Activated T-helper 1 cell treated with anti-CD3 and anti-CD28 coated beads, Interleukin-12 subunit alpha, Interleukin-12 subunit beta, Interleukin-2, Interleukin-4 antibody, amounts not matched to agents 30 ng/mL and 10 ng/mL and 1 ng/mL, durations not matched to agents 14 hours and 24 hours and 36 hours (primary cell): ENCODE measurements at places on chromosomes 4 and X.

- no peak overlapping the region for H3K27ac ChIP-seq
- H3K4me3 ChIP-seq = no peak overlapping the region
- no peaks in the 10 kb centered on the region for H3K4me1 ChIP-seq
- H3K36me3 ChIP-seq = no peaks in the 10 kb centered on the region
- no peak for DNase-seq
These were observed 663.6 kb downstream of the STIM2 start for GRCh38 chr4:27524224-27524623.

DNA sequence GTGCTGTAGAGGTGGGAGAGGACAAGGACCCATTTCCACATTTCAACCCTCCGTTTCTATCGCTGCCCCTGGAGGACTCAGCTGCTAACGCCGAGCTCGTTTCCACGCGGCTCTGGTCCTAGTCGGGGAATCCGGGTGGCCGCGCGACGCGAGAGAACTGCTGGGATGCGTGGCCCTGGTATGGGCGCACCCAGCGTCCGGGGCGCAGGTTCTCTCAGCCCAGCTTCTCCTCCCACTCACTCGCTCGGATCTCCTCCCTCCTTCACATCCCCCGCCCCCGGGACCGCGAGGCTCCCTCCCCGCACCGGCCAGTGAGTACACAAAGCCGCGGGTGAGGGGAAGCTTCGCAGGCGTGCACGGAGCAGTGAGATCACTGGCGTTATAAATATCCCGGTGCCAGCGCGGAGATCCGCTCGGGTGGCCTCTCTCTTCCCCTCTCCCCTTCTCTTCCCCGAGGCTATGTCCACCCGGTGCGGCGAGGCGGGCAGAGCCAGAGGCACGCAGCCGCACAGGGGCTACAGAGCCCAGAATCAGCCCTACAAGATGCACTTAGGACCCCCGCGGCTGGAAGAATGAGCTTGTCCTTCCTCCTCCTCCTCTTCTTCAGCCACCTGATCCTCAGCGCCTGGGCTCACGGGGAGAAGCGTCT is at the start of gene FGF5:
TSS of gene FGF5 (plus strand) at position 412 of the 649 bp plus-strand sequence. CDS start at position 573, 161 bp downstream.
- H3K27ac ChIP-seq = peak within 1 kb of the TSS; percentile 50
- no peak for DNase-seq
- peaks cover 85% of the 10 kb centered on the region for H3K27me3 ChIP-seq
- H3K36me3 ChIP-seq = no peaks in the 10 kb centered on the region
- peaks cover 13% of the 10 kb centered on the region for H3K4me1 ChIP-seq

GRCh38 chr4:149141391-149141790 is 674.3 kb downstream of the IQCM start:
- DNase-seq = no peak
- H3K4me3 ChIP-seq = no peak overlapping the region
- no peaks in the 10 kb centered on the region for H3K27me3 ChIP-seq
- H3K4me1 ChIP-seq = no peaks in the 10 kb centered on the region

DNA sequence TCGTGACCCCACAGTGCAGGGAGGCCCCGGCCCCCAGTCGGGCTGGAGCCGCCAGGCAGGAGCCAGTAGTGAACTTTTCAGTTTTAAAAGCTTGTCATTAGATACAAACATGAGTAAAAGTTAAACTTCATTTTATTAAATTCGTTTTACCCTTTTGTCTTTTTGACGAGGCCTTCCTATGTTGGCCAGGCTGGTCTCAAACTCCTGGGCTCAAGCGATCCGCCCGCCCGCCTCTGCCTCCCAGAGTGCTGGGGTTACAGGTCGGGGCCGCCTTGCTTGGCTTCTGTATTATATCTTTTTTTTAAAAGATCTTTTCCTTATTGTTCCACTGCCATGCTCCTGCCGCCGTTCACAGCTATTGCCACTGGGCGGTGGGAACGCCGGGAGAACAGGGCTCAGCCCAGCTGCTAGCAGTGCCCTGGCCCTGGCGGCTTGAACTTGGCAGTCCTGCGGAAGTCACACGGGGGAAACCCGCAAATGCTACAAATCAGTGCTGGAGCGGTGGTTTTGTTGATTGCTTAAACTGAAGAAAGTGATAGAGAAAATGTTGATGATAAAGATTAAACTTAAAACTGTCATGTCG is 968 bp upstream of the NELFA start:
- H3K4me1 ChIP-seq = peaks cover 31% of the 10 kb centered on the region
- H3K27ac ChIP-seq = peak overlapping the region; percentile 81
- DNase-seq = peak; percentile 45
- peaks cover 21% of the 10 kb centered on the region for H3K27me3 ChIP-seq
- peak overlapping the region; percentile 79 for H3K4me3 ChIP-seq

DNA sequence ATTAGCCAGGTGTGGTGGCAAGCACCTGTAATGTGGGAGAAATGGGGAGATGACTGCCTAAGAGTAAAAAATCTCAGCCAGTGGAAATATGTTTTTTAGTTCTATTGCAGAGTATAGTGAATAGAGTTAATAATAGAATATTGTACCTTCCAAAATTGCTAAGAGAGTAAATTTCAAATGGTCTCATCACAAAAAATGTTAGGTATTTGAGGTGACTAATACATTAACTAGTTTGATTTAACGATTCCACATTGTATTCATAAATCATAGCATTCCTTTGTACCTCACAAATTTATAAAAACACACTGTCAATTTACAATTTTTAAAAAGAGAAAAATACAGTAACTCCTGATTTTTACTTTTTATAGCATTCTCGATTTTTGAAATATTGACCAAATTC is 681.5 kb upstream of the EPHA5 start:
- no peak overlapping the region for H3K4me3 ChIP-seq
- H3K36me3 ChIP-seq = no peaks in the 10 kb centered on the region
- H3K4me1 ChIP-seq = no peaks in the 10 kb centered on the region

- H3K27me3 ChIP-seq = peaks cover 26% of the 10 kb centered on the region
- no peaks in the 10 kb centered on the region for H3K4me1 ChIP-seq
- H3K27ac ChIP-seq = no peak overlapping the region
- H3K4me3 ChIP-seq = no peak overlapping the region
- DNase-seq = no peak
These were observed 2.6 kb downstream of the NLGN4X start for GRCh38 chrX:6225911-6226595.

DNA sequence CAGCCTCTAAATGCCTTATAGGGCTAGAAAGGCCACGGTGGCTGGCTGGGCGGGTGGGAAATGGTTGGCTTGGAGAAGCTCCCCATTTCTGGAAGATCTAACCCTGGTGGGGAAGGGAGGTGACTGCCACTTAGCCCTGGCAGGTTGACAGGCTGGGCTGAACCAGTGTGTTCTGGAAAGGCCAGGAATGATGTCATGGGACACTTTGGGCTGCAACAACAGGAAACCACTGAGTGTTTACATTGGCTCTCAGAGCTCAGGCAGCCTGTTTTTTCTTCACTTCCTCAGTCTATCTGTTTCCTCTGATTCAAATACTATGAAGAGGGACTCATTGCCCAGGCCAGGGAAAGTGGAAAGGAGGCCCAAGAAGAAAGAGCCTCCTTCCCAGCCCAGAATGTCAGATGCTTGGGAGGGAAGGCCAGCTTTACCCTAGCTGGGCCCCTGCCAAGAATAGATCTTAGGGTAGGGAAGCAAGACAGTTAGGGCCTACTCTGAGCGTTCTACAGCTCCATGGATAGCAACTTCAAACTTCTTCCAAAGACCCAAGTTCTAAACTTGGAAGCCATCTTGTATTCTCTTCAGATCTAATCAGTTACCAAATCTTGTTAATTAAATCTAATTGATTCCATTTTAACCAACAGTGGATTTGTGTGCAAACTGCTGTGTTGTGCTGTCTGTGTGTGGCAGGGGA is 65.8 kb upstream of the MSN start:
- peak overlapping the region; percentile 39 for H3K4me3 ChIP-seq
- H3K4me1 ChIP-seq = peaks cover 59% of the 10 kb centered on the region
- DNase-seq = peak; percentile 46
- H3K36me3 ChIP-seq = peaks cover 5% of the 10 kb centered on the region
- no peaks in the 10 kb centered on the region for H3K27me3 ChIP-seq

GRCh38 chr4:47031751-47032404 is 511 bp downstream of the GABRB1 start:
- H3K27ac ChIP-seq = no peak overlapping the region
- DNase-seq = no peak
- no peaks in the 10 kb centered on the region for H3K36me3 ChIP-seq
- H3K4me1 ChIP-seq = peaks cover 20% of the 10 kb centered on the region
- H3K4me3 ChIP-seq = peak overlapping the region; percentile 74

DNA sequence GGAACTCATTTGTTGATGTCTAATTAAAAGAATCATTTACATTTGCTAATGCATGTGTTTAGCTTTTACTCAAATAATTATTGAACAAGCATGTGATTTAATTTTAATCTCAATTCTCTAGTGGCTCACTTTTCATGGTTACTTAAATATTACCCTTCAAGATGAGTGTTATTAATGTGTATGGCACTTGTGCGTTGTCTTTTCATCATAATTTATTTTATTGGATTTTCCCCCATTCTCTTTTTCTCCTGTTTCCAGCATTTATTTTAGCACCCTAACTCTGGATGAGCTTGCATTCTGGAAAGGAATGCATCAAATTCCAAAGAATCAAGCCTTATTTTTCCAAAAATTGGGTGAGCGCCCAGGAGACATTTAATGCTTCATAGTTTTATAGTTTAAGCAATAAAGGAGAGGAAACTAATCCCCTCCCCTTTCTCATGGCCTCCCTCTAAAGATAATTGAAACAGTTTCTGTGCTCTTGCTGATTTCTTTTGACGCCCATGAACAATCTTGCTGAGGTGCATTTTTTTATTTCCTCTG is 191.1 kb upstream of the FAT4 start:
- H3K36me3 ChIP-seq = no peaks in the 10 kb centered on the region
- DNase-seq = no peak
- no peaks in the 10 kb centered on the region for H3K27me3 ChIP-seq
- H3K27ac ChIP-seq = no peak overlapping the region

- H3K27me3 ChIP-seq = no peaks in the 10 kb centered on the region
- H3K27ac ChIP-seq = no peak overlapping the region
- H3K4me1 ChIP-seq = no peaks in the 10 kb centered on the region
- DNase-seq = no peak
- H3K4me3 ChIP-seq = no peak overlapping the region
- H3K36me3 ChIP-seq = no peaks in the 10 kb centered on the region
These were observed 109.6 kb downstream of the PACRGL start for GRCh38 chr4:20809812-20810211.

- no peaks in the 10 kb centered on the region for H3K36me3 ChIP-seq
- H3K27ac ChIP-seq = no peak overlapping the region
- no peaks in the 10 kb centered on the region for H3K27me3 ChIP-seq
- DNase-seq = no peak
- no peaks in the 10 kb centered on the region for H3K4me1 ChIP-seq
- no peak overlapping the region for H3K4me3 ChIP-seq
These were observed 88.0 kb upstream of the CBR4 start for GRCh38 chr4:169098054-169098497.

DNA sequence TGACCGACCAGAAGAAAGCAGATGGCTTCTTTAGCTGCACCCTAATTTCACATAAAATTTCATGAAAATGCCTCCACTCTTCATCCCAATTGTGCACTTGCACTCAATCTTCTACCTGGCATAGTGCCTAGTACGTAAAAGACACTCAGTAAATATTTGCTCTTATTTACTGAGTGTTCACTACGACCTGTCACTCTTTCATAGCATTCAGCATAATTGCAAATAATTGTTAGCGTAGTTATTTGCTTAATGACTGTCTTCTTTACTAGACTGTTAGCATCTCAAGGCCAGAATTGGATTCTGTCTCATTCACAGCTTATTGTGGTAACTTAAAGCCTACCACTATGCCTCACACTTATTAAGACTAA is 130.2 kb downstream of the ENOX2 start:
- no peak for DNase-seq
- H3K4me1 ChIP-seq = no peaks in the 10 kb centered on the region
- no peak overlapping the region for H3K4me3 ChIP-seq
- no peaks in the 10 kb centered on the region for H3K36me3 ChIP-seq
- H3K27me3 ChIP-seq = no peaks in the 10 kb centered on the region

- H3K4me1 ChIP-seq = peaks cover 5% of the 10 kb centered on the region
- H3K27me3 ChIP-seq = peaks cover 15% of the 10 kb centered on the region
- no peak overlapping the region for H3K27ac ChIP-seq
- no peak for DNase-seq
- peaks cover 2% of the 10 kb centered on the region for H3K36me3 ChIP-seq
These were observed 28.0 kb upstream of the MXD4 start for GRCh38 chr4:2289955-2290333.

GRCh38 chr4:117311215-117311614 is 225.8 kb upstream of the TRAM1L1 start:
- H3K4me3 ChIP-seq = no peak overlapping the region
- H3K27ac ChIP-seq = no peak overlapping the region
- no peak for DNase-seq
- no peaks in the 10 kb centered on the region for H3K4me1 ChIP-seq
- H3K36me3 ChIP-seq = no peaks in the 10 kb centered on the region

- H3K27me3 ChIP-seq = no peaks in the 10 kb centered on the region
- H3K36me3 ChIP-seq = peaks cover 67% of the 10 kb centered on the region
- H3K4me3 ChIP-seq = no peak overlapping the region
These were observed 28.8 kb downstream of the CD99 start for GRCh38 chrX:2719774-2720447.

DNA sequence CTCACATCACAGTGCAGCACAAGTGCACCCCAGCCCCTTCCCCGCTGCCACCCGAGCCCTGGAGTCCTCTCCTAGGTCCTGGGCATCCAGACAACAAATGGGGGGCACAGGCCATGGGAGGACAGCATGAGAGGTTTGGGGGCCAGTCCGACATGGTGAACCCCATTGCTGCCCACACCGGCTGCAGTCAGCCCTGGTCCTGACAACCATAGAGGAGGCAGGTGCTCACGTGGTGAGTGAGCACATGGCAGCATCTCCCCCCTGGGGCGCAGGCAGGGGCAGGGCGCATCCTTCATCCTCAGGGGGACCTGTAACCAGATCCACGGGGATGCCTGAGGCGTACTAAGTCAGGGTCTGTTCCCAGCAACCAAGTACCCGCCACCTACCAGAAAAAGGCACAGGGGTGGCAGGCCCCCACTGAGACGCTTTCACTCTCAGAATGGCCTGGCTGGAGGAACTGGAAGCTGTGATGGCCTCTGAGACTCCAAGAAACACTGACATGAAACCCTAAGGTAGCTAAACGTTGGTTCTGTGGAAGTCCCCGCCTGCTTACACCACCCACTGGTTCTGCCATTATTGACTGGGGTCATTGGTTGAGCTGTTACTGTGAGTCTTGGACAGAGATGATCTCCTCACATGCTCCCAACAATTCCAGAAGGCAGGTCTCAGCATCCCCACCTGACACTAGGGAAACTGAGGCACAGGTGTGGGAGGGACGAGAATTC is 6.5 kb downstream of the ZFYVE28 start:
- H3K4me3 ChIP-seq = peak overlapping the region; percentile 64
- H3K27ac ChIP-seq = peak overlapping the region; percentile 93
- H3K36me3 ChIP-seq = peaks cover 5% of the 10 kb centered on the region
- no peak for DNase-seq

- no peak for DNase-seq
- H3K4me1 ChIP-seq = no peaks in the 10 kb centered on the region
- H3K27ac ChIP-seq = no peak overlapping the region
- H3K4me3 ChIP-seq = no peak overlapping the region
- H3K36me3 ChIP-seq = peaks cover 2% of the 10 kb centered on the region
- H3K27me3 ChIP-seq = peaks cover 7% of the 10 kb centered on the region
These were observed 58.4 kb upstream of the TET2 start for GRCh38 chr4:105088110-105088879.

- peaks cover 59% of the 10 kb centered on the region for H3K27me3 ChIP-seq
- H3K36me3 ChIP-seq = peaks cover 2% of the 10 kb centered on the region
- H3K27ac ChIP-seq = no peak overlapping the region
These were observed 10.1 kb upstream of the NEUROG2 start for GRCh38 chr4:112526061-112526460.
